ENCODE measurements at places on chromosomes 4 and X.
A peak's percentile ranks its signal among the peaks of the same experiment; 100 is the strongest.

GRCh38 chr4:10872833-10873517 is 188.4 kb upstream of the CLNK start:
- DNase-seq: no peak

DNA sequence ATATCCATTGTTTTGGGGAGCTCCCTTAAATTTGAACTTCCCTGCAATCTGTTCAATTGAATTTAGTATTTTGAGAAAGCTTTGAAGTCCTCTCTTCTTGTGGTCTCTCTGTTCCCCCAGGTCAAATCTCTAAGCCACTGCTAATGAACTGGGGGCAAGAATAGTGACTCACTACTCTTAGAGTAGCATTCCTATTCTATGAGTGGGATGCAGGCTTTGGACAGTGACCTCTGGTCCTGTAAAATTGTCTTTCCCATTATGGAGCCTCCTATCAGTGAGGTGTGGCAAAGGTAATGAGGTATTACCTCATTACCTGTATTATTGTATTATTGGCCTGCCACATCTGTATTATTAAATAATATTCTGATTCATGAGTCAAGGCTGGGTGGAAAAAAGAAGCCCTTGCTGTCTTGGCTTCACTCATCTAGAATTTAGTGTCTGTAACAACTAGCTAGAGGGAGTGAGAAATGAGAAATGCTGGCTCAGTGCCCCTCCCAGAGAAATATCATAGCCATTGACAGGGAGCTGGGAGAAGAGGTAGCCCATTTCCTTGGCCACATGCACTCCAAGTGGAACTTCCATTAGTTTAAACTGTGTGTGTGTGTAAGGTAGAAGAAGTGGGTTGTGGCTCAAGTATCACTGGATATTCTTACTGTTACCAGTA is 393.9 kb upstream of the CTSO start:
- no peak for DNase-seq

DNA sequence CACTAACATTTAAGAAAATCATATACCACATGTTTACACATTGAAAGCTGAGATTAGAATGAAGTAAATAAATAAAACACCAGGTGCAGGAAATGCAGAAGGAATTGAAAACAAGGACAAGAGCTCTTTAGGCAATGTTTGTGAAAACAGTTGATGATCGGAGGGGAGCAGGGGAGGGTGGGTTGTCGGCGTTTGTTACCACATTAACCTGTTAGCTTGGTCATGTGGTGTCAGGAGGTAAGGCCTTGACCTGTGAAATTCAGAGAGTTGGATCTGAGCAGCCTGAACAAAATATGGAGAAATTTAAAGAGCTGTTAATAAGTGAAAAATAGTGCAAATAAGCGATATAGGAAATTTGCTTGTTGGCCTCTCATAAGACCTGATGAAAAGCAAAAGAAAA is 759.9 kb downstream of the PDHA2 start:
- DNase-seq: no peak

- peak; percentile 85 for DNase-seq
Observed at GRCh38 chrX:123959281-123960063, 2.0 kb upstream of the STAG2 start.

- DNase-seq: no peak
Observed at GRCh38 chr4:189204616-189205015, 736.1 kb upstream of the FRG1 start.

GRCh38 chr4:172188248-172188988 is 375.2 kb downstream of the GALNTL6 start:
- DNase-seq: no peak

DNA sequence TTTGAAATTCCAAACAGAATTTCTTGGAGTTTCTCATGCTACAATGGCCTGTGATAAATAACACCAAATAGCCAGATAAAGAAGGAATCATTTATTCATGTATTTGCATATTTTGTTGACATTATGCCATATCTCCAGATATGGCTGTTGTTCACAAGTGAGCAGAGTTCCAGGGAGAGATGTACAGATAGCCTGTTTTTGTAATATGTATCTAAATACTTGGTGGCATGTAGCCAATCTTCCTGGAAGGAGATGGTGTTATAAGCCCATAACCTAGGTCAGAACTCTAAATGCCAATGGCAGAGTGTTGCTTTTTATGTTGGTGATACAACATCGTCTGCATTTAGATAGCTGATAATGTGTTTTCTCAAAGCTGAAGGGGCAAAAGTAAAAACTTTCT is 292.2 kb downstream of the FBXO8 start:
- no peak for DNase-seq

GRCh38 chr4:78818530-78819079 is 42.5 kb downstream of the BMP2K start:
- DNase-seq: no peak

- no peak for DNase-seq
Observed at GRCh38 chr4:3246458-3247398, 2.2 kb upstream of the MSANTD1 start.

GRCh38 chr4:108171339-108172230 is 2.9 kb upstream of the LEF1 start:
- DNase-seq: no peak

- DNase-seq: no peak
Observed at GRCh38 chr4:181372014-181372413, 871.2 kb upstream of the TENM3 start.

DNA sequence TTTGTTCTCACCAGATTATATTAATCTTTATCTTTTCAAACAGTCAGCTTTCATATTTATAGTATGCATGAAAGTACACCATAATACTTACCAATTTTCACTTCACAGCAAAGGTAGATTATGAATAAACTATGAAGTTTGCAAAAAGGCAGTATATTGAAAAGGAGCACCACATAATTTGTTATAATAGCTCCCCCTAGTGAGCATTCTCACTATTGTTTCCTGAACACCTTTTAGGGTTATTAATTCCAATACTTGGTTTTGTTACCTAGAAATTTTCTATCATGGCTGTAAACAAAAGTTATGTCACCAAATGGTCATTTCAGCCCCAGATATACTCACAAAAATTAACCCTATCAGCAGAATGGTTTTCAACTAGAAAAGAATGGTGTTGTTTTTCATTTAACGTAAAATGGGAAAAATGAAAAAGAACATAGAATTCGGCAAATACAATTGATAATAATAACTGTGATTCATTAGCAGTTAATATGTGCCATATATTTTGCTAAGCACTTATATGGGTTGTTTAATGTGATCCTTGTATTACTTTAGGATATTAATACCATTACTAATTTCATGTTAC is 30.2 kb upstream of the NKX6-1 start:
- no peak for DNase-seq

DNA sequence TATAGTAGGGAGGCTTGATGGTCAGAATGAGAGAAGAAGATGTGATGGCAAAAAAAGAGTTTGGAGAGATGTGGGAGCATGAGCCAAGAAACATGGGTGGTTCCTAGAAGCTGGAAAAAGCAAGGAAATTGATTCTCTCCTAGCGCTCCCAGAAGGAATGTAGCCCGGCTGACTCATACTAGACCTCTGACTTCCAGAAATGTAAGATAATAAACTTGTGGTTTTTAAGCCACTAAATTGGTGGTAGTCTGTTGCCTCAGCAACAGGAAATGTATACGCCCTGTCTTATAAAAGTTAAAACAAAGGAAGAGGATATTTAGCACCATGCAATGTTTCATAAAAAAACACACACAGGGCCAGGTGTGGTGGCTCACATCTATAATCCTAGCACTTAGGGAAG is 182.7 kb upstream of the PCDH7 start:
- no peak for DNase-seq

DNA sequence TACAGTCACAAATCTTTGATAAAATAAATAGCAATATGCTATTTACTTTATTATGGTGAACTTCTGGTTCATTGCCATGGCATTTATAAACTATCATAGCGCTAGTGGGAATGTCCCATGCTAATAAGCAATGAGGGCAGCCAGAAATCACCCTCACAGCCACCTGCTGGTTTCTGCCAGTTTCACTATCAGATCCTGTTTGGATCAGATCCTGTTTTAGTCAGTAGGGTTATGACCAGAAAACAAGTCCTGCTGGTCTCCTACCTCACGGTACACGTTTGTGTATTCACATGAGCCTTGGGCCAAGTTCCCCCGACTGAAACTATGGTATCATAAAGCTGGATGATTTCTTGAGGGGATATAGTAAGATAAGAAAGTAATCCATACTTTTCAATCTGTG is 17.7 kb downstream of the FOXR2 start:
- DNase-seq: no peak

- DNase-seq: no peak
Observed at GRCh38 chrX:4708970-4709760, 995.7 kb upstream of the PRKX start.

DNA sequence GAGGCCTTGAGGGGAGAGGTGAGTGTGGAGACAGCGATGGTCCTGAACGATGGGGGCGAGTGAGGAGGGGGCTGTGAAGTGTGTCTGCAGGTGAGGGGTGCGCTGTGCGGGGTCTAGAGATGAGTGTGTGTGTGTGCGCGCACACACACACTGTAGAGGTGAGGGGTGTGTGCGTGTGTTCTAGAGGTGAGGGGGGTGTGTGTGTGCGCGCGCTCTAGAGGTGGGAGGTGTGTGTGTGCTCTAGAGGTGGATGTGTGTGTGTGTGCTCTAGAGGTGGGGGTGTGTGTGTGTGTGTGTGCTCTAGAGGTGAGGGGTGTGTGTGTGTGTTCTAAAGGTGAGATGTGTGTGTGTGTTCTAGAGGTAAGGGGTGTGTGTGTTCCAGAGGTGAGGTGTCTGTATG is 574 bp downstream of the BST1 start:
- no peak for DNase-seq

GRCh38 chrX:29299684-29300083 is 712.4 kb downstream of the IL1RAPL1 start:
- DNase-seq: no peak

DNA sequence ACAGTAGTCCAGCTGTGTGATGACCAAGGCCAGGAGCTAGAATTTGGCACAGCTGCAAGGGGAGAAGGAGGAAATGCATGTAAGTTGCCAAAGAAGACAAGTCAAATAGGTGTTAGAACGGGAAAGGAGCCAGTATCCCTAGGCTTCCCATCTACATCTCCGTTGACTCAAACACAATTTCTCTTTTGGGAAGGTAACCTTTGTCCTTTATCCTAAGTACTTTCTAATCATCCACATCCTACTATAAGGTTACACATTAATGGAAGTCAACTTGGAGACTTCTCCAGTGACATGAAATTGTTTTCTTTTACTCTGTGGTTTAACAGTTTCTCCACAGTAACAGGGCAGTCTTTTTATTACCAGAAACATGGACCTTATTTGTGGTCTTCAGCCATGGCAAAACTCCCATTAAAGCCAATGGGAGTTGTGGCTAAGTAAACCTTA is 620.0 kb downstream of the ANKRD50 start:
- DNase-seq: no peak

- DNase-seq: no peak
Observed at GRCh38 chr4:83255584-83255983, 29.0 kb downstream of the COQ2 start.

GRCh38 chrX:101265869-101266428 is 25.2 kb downstream of the TAF7L start:
- DNase-seq: no peak

GRCh38 chr4:26197018-26197779 is 123.6 kb upstream of the RBPJ start:
- no peak for DNase-seq

GRCh38 chr4:141395919-141396318 is 175.2 kb downstream of the ZNF330 start:
- DNase-seq: no peak

DNA sequence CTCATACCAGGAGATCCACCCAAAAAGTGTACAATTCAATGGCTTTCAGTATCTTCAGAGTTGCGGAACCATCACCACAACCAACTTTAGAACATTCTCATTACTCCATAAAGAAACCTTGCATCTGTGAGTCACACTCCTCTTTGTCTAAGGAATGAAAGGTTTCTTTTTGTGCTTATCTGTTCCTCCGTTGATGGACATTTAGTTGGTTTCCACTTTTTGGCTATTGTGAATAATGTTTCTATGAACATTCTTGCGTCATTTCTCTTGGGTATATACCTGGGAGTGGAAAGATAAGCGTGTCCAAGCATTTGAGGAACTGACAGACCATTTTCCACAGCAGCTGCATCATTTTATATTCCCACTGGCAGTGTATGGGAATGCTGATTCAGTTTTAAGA is 10.6 kb downstream of the FAM184B start:
- DNase-seq: no peak

DNA sequence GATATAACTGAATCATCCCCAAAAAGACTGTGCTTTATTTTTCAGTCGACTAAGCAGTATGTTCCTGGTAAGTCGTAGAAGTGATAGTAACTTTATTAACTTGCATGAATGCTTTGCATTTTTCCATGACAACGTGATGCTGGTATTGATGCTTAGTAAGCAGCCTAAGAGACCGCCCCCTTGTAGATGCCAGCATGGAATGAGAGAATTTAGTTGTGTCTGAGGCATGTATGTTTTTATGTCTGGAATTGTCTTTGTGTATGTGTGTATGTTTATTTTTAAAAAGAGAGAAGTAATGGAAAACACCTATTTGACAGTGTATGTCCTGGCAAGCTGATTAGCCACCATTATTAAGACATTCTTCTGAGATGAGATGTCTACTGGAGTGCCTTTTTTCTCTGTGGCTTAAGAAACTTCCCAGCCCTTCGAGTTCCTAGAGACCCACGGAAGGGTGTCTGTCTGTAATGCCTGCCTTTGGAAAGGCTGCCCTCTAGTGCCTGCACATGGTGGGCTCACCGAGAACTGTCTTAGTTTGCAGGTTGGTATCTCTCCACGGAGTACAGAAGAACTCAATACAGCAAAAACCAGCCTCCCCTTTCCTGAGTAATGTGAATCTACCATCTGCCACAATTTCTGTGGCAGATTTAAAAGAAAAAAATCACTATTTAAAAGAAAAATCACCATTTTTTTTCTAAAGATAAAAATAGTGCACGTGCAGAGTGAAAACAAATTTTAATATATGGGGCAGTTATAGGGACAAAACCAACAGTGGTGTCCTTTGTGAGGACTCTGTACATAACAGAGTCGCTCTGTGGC is 85.9 kb downstream of the AASDH start:
- DNase-seq: peak; percentile 83

All from posterior vena cava (tissue), 2 donors.